NCI-H460 (cell line): ENCODE measurements at places on chromosomes 16 and 17.

GRCh38 chr17:27265333-27265732, 28.6 kb upstream of the WSB1 start:
- no peak for DNase-seq

DNA sequence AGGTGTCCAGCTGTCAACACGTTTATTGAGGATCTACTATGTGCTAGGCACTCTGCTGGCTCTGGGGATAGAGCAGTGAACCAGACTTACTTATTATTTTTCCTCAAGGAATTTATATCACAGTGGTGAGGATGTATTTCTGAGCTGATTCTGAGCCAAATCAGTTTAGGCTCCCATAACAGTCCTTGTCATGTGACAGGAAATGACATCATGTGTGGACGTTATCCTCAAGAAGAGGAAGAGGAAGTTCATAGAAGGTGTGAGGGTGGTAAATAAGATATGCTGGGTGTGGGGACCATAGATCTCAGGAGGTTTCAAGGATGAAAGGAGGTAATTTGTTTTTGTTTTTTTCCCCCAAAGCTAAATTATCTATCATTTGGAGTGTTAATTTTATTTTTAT, 873.5 kb upstream of the EEF2KMT start:
- DNase-seq, result no peak

DNA sequence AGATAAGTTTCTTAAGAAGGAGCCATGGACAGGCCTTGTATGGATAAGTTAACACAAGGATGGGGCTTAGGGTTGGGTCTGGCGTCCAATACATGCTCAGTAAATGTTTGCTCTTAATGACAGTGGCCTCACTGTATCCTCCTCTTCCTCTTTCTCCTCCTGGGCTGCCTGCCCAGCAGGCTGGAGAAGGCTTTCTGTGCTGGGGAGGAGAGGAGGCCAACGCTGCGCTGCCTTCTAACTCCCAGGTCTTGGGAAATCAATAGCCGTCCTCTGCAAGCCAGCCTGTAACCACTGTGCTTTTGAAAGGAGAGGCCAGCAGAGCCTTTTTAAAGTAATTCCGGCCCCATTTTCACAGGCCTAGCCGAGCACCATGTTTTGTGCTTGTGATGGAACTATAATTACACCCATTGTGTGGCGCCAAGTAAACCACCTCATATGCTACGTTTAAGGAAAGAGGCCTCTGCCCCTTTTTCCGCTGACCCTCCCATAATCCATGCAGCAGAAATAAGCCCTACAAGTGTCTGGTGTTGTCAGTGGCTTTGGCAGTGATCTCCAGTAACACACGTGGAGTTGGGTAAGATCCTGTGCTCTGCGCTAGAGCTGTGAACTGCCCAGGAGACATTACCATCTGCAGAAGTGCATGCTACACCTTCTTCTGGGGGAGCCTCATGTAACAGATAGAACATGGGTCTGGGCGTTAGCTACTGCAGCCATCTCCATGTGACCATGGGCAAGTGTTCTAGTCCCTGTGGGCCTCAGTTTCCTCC, 368.2 kb downstream of the SNX29 start:
- no peak for DNase-seq

DNA sequence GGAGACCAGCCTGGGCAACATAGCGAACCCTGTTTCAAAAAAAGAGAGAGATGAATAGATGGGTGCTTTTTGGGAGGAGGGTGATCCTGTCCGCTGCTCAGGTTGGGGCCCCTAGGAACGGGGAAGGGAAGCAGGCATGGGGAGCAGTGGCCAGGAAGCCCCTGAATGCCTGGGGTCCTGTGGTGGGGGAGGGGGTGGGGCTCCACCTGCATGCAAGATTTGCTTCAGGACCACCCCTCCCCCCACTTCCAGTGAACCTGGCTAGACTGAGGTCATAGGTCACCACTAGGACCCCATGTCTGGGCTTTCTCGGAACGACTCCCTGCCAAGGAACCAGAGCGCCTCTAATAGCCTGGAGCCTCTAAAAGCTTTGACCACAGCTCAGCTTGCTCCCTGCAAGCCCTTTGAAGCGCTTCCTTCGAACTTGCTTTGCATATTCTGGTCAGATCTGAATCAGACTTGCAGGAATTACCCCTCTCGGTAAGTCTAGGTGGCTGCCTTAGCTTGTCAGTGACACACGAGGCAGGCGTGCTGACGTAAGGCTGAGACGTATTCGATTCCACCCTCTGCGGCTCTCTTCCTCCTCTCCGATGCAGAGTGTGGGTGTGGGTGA, 3.7 kb downstream of the SOCS3 start:
- peak; percentile 72 for DNase-seq

DNA sequence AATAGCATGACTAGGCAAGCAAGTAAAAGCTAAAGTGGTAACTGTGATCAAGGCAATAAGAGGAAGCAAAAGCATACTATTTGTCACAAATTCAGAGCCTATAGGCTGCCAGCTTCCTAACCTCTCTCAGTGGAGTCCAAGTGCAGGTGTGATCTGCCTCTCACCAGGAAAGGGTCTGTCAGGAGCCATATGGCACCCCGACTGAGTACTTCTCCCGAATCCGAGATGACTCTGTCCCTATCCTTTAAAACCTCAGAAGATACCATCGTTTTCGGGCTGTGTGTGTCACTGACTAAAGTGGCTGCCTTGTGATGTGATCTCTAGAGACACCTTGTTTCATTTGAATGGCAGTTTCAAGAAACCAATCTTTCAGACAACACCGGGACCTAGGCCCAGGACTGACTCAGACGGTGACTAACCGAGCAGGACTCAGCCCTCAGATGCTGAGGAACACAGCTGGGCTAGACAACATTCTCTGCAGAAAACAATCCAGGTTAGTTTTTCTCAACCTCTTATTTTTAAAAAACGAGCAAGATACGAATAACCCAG, 63.6 kb downstream of the SMG6 start:
- DNase-seq, result no peak

DNA sequence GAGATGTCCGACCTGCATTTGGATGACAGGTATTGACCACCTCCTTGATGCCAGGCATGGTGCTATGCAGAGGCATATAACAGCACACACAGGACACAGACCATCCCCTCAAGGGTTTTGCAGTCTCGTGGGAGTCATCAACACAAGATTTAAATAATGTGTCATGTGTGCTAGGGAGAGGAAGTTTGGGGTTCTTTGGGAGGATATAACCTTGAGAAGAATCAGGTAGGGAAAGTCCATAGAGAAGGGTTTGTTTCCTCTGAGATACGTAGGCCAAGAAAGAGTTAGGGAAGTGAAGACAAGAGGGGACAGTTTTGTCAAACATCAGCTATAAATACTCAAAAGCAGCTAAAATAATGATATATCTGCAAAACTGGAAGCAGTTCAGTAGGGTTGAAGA, 215.9 kb upstream of the RBFOX1 start:
- no peak for DNase-seq

GRCh38 chr17:76681222-76682137, 29.3 kb downstream of the MXRA7 start:
- peak; percentile 63 for DNase-seq

- no peak for DNase-seq
Observed at GRCh38 chr17:17313350-17313991, 10.3 kb downstream of the NT5M start.

- no peak for DNase-seq
Observed at GRCh38 chr16:86529160-86529559, 18.8 kb downstream of the FOXF1 start.

- no peak for DNase-seq
Observed at GRCh38 chr17:39867880-39868553, at the start of gene ZPBP2. Gene ZPBP2 (plus strand): TSS chr17:39868202. CDS start chr17:39868355, 153 bp downstream.

DNA sequence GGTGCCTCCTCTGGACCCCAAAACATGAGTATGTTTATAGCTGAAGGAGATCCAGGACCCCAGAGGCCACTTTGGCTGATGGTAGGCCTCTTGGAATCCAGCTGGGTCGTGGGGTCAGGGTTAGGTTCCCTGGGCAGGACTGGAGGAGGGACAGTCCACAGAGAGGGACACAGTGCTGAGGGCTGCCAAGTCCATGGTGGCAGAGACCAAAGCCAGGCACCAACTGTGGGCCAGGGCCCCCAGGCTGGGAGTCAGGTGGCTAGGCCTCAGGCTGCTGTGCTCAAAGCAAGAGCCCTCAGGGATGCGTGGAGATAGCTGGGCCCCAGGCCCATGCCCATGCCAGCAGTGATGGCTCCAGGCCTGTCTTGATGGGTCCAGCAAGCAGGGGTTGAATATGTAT, 44.1 kb downstream of the RAB11FIP4 start:
- DNase-seq, result no peak

GRCh38 chr17:45814622-45815606, 29.8 kb upstream of the SPPL2C start:
- no peak for DNase-seq

- no peak for DNase-seq
Observed at GRCh38 chr17:39757176-39757662, 19.5 kb downstream of the GRB7 start.

DNA sequence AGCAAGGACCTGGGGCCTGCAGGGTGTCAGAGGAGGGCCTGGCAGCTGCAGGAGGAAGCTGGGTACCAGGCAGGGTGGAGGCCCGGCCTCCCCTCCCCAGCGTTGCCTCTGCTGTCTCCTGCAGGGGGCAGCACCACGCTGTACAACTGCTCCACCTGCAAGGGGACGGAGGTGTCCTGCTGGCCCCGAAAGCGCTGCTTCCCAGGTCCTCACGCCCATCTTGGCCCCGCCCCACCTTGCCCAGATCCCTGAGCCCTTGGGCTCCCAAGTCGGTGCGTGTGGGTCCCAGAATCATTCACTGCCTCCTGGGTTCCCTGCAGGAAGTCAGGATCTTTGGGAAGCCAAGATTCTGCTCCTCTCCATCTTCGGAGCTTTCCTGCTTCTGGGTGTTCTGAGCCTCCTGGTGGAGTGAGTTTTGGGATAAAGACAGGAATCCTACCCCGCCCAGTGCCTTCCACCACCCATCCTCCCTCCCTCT, 1.2 kb downstream of the TMEM95 start:
- peak; percentile 75 for DNase-seq

GRCh38 chr16:83661656-83662055, 146.1 kb upstream of the HSBP1 start:
- no peak for DNase-seq

DNA sequence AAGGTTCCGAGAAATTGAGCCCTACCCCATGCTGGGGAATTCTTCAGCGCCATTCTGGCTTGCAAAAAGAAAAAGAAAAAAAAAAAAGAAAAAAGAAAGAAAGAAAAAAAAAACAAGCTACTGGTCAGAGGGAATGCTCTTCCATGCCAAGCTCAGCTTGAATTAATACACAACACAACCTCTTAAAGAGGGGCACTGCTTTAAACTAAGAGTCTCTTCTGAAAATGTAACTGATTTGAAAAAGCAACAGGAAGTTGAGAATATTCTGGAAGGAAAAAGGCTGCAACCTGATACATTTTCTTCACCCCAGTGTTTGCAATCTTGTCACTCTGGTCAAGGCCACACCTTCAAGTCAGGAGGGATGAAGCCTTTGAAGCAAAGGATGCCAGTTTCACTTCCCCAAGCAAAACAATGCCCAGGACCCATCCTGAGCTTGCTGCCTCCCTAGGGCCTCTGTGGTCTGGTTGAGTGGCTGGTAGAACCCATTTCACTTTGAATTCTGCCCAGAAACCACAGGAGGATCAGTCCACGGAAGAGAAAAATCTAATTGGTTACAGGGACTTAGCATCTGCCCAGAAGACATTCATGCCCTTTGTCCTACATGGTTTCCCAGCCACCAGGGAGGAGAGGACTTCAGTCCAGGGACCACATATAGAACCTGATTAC, 389.7 kb downstream of the SOX9 start:
- DNase-seq, result no peak

DNA sequence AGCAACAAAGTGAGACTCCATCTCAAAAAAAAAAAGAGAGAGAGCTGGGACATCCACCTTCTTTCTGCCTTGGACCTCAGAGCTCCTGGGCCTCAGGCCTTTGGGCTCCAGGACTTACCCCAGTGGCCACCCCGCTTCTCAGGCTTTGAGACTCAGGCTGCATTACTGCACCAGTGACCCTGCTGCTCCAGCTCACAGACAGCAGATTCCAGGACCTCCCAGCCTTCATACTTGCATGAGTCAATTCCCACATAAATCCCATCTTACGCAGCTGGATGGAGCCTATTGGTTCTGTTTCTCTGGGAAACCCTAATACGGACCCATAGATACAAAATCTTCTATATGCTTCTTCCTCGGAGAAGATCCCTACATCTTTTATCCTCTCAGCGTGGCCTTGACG, 2.1 kb upstream of the CEP295NL start:
- no peak for DNase-seq

- DNase-seq, result no peak
Observed at GRCh38 chr16:82079892-82080291, 44.8 kb downstream of the HSD17B2 start.

DNA sequence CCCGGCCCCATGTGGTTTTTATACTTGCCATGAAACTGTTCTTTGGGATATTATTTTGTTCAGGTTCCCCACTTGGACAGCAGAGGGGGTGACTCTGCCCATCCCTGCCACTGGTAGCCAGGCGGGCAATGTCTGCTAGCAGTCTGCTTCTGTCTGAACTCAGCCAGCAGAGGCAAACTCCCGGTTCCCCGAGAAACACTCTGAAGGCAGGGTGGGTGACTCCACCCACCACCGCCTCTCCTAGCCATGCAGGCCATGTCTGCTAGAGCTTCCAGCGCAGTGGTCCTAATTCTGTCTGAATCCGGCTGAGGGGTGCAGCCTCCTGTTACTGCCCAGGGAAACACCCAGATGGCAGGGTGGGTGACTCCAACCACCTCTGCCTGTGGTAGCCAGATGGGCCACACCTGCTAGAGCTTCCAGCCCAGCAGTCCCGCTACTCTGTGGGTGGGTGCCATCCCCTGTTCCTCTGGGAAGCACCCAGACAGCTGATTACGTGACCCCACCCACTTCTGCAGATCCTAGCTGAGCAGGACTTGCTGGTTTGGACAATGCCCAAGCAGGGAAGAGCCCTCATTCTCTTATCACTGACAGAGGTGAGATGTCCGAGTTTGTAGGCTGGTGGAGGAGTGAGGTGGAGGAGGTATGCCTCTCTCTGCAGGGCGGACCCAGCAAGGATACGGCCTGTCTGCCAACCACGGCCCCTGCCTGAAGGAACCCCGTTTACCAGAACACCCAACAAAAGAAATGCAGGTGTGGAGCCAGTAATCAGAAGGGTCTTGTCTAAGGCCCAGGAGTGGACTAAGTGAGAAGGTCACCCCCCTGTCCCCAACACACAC, 22.4 kb downstream of the NLRP1 start:
- no peak for DNase-seq

- DNase-seq, result no peak
Observed at GRCh38 chr17:74840989-74841666, 18.6 kb downstream of the GRIN2C start.

GRCh38 chr16:55263271-55264250, 60.4 kb upstream of the IRX6 start:
- no peak for DNase-seq

GRCh38 chr17:70608193-70608592, 438.9 kb downstream of the KCNJ2 start:
- no peak for DNase-seq

GRCh38 chr17:48299760-48300159, 130.3 kb downstream of the SKAP1 start:
- DNase-seq, result no peak
